Lower lobe of right lung (tissue), 2 donors: ENCODE measurements at places on chromosomes 3 and 15.

DNA sequence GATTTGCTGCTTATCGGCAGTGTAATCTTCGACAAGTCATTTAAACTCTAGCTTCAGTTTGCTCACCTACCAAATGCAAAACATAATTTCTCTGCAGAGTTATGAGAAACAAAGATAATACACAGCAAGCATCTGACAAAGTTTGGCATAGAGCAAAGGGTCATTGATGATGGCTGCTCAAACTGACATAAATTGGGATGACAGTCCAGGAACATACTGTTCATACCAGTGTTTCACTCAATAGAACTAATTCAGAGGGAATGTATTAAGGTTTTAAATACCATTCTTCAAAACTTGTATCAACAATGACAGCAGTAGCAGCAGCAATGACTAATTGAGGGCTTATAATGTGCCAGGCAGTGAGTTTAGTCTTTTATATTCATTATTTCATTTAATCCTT lies 137.6 kb downstream of the SPATA16 start:
- no peak for DNase-seq

- no peak for DNase-seq
These were observed 85.6 kb downstream of the BCHE start for GRCh38 chr3:165751637-165752036.

DNA sequence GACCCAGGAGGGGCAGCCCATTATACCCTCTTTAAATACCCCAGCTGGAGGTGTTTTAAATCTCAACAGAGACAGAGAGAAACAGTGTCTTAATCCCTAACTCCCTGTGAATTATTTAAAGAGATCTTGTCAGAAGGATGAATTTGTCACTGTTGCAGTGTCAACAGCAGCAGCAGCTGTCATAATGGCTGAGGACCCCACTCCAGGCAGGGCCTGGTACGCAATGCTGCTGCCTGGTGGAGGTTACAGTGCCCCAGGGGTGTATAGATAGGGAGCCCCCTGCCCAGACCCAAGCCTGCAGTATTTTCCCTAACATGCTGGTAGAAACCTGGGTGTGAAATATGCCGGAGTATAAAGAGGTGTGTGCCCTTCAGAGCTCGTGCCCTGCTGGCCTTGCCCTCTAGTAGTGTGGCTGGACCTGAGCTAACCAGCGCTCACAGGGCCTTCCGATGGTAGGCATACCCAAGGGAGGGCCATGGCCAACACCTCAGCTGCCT lies 143.0 kb downstream of the EPHB1 start:
- DNase-seq = no peak

DNA sequence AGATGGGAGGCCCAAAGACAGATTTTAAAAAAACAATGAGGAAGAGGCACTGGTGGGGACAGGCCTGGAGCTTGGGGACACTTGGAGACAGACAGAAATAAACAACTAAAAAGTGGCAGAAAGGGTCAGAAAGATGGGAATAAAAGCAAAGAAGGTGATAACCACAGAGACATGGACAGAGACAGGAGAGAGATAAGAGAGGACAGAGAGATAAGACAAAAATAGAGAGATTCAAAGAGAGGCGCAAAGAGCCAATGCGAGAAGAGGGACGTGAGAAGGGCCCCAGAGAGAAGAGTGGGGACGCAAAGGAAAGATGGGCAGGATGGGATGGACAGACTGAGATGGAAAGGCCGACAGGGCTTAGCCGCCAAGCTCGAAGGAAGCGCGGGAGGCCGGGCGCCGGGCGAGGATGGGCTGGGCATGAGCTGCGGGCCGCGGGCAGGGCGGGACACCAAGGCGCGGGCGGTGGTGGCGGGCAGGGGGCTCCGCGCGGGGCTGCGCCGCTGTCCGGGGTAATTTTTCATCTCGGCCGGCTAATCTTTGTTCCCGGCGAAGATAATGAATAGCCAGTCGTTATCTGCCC lies 3.1 kb upstream of the GATA2 start:
- DNase-seq = no peak

GRCh38 chr15:88378188-88378637 lies 89.0 kb downstream of the MRPL46 start:
- DNase-seq = no peak

DNA sequence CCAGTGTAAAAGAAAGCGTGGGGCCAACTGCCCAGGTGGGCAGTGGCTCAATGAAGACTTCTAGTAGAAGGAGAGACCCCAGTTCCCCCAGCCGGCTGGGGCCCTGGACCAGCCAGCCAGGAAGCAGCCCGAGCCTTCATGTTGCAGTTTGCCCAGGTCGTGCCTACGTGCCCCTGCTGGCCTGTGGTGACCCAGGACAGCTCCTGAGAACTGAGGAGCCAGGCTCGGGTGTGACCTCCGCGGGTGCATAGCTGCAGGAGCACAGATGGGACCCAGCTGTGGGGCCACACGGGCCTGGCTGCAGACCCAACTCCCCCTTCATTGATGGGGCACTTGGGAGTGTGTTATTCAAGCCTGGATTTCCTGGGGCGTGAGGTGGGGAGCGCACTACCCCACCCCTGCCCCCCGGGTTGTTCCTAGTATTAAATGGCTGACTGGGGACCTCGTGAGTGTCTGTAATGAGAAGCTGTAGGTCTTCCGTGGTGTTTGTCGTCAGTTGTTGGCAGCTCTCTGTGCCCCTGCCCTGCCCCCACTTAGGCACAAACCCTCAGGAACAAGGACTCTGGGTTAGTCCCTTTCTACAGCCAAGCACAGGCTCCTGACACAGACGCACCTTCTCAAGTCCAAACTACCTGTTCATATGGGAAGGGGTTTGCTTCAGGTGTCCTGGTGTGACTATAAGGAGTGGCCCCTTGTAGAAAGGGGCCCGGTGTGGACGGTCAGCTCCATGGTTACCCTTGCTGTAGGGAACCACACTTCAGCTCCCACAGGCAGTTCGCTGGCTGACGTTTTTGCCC lies 39.1 kb downstream of the IDH2 start:
- DNase-seq = no peak

- no peak for DNase-seq
These were observed 39.1 kb downstream of the MAGI1 start for GRCh38 chr3:65999606-66000005.
